ENCODE measurements at places on chromosomes 5 and 9.

GRCh38 chr5:6401410-6401809, 23.1 kb upstream of the MED10 start:
- DNase-seq, result no peak

- no peak for DNase-seq
These were observed at the start of gene GRIN1 for GRCh38 chr9:137138722-137139467. Gene GRIN1, plus strand, starts transcription at chr9:137139154. Its CDS starts 333 bp downstream, at chr9:137139487.

DNA sequence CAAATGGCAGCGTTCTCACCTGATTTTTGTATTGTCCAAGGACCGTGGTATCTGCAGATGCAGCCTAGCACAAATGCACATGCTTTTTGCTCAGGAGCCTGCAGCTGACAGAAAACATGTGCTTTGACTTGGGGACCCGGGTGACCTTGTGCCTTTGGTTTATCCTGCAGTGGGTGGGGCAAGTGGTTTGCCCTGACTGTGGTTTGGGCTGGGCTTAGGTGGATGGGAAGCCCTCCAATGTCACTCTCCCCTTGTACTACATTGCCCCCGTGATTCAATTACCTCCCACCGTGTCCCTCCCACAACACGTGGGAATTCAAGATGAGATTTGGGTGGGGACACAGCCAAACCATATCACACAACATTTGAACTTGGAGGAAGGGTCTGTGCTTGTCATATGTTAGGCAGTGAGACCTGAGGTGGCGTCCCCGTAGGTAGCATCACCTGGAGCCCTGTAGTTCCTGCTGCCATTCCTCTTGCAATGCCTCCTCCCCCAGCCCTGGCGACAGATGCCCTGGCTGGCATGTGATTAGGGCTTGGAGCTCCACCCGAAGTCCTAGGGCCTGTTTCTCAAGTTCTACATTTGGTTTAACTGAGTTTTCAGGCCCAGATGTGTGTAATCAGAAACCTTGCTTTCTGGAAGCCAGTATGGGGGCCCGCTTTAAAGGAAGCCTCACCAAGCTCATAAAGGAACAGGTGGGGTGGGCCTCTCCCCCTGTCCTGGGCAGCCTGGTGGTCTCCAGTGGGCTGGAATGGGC, 2.1 kb downstream of the ANKRD33B start:
- no peak for DNase-seq

DNA sequence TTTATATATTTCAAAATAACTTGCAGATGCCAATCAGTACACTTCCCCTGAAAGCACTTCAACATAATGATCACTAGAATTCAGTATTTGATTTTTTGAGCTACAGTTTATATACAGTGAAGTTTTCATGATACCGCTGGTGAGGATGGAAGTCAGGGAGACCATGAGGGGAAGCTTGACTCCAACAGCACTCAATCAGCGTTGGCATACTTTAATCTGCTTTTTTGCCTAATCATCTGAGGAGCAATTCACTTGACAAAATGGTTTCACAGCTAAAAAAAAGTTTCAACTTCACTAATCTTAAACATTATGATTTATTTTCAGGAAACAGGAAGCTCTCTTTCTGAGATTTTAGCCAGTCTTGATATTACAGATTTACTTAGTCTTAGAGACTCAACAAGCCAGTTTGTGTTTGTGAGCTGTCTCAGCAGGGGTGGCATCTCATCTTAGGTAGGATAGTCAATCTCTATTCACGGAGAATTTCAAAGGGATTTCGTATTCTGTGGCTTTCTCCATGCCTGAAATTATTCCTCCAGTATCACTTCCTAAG, 111.4 kb upstream of the ARRDC3 start:
- DNase-seq, result peak; percentile 74

GRCh38 chr5:21159510-21160059, 1171.6 kb upstream of the CDH18 start:
- DNase-seq, result no peak

GRCh38 chr9:127140842-127141675, 18.6 kb upstream of the ANGPTL2 start:
- no peak for DNase-seq

GRCh38 chr9:7164440-7165330, 406.9 kb downstream of the KDM4C start:
- DNase-seq, result no peak

- DNase-seq, result no peak
These were observed 2.8 kb downstream of the GM2A start for GRCh38 chr5:151255621-151256286.

- no peak for DNase-seq
These were observed 152.8 kb downstream of the SPOCK1 start for GRCh38 chr5:137346281-137346680.

DNA sequence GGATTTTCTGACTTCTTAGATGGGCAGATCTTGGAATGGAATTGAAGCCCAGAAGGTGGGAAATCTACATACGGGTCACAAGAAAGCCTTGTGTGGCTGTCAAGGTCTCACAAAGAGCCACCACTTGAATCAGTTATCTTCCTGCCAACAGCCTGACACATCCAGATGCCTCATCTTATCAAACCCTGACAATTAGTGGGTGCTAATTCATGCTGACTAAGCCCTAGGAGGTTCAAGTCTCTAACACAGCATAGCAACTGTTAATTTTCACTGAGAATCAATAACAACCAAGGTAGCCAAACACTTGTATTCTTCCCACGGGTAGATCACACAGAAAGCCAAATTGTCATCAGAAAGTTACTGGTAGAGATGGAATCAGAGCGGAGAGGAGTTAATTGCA, 222.2 kb downstream of the TMEM167A start:
- no peak for DNase-seq

DNA sequence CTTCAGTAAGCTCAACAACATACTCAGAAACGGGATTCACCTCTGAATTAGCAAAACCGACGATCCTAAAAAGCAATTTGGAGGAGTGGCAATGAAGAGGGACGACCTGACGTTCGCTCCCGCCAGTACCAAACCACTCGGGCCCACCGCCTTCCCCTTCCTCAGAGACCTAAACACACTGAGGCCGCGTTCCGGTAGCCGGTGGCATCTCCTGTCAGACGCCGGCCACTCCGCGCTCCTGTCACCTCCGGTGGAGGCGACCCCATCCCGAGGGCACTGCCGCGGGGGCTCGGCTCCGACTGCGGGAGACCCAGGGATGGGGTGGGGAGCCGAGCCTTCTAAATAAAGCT, 617 bp downstream of the PPP6C start:
- peak; percentile 37 for DNase-seq

DNA sequence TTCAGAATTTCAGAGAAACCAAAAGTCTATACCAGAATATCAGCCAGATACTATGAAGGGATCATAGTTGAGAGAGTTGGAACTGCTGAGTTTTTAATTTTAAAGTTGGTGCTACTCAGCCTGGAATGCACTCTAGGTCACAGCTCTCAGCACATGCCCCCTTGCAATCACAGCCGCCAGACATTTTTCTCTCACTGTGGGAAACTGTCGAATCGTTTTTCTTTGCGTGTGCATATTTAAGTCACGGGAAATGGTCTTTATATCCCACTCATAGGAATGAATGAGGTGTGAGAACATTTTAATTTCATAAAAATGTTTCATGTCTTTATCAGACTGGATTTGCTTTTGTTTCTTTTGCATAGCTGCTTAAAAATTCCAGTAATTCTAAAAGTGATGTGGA, 12.2 kb upstream of the SPDL1 start:
- DNase-seq, result no peak

GRCh38 chr9:15276328-15276938, 30.6 kb downstream of the TTC39B start:
- no peak for DNase-seq

- peak; percentile 88 for DNase-seq
These were observed 96.8 kb downstream of the ZNF608 start for GRCh38 chr5:124649491-124650146.

- DNase-seq, result no peak
These were observed 382.6 kb downstream of the BNC2 start for GRCh38 chr9:16487915-16488314.

DNA sequence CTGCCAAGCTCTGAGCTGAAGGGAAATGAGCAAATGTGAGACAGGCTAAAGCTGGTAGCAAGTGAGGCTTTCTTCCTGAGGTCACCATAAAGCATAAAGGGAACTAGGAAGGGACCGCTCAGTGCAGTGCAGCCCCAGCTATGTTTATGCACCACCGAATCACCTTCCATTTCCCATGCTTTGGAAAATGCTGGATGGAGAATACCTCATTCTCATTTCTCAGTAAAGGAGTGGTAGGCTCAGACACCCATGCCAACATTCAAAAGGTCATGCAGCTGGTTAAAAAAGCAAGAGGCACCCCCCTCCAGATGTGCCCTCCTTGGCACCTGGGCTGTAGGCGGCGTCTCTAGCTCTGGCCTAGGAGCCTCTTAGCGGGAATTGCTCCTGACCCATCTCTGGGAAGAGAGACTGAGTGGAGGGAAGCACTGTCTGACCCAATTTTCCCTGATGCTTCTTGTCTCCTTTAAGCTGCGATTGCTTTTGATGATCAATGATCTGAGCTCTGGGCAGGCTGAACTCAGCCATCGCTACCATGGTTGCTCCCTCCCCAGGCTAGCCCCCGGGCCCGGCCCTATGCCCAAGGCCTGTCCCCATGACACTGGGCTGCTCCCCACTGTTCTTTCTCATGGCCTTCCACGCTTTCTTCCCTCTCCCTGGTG, 58.7 kb downstream of the ZNF354C start:
- no peak for DNase-seq

GRCh38 chr9:9399982-9400381, 1212.8 kb downstream of the PTPRD start:
- no peak for DNase-seq

GRCh38 chr5:128483738-128484137, 54.3 kb downstream of the FBN2 start:
- DNase-seq, result no peak

DNA sequence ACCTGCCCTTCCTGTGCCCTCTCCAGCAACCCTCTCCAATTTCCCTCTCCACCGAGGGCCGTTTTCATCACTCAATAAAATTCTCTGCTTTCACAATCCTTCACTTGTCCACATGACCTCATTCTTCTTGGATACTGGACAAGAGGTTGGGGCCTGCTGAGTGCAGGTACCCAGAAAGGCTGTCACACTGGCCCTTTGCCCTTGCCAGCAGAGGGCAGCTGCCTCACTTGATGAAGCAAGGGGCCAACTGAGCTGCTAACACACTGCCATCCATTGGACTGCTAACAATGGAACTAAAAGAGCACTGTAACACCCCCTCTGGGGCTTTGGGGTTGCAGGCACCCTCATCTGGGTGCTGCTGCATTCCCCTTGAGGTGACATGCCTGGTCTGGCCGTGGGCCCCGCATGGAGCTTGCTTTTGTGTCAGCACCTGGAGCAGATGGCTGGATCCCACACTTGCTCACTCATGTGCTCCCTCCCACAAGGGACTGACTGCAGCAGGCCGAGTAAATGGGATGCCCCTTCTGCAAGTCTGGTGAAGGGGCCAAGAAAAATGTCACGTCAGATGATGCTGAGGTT, 308.1 kb upstream of the ADCY2 start:
- no peak for DNase-seq

GRCh38 chr9:13446938-13447842, 167.7 kb upstream of the MPDZ start:
- DNase-seq, result no peak

GRCh38 chr5:4375640-4376039, 764.5 kb upstream of the ADAMTS16 start:
- DNase-seq, result no peak

DNA sequence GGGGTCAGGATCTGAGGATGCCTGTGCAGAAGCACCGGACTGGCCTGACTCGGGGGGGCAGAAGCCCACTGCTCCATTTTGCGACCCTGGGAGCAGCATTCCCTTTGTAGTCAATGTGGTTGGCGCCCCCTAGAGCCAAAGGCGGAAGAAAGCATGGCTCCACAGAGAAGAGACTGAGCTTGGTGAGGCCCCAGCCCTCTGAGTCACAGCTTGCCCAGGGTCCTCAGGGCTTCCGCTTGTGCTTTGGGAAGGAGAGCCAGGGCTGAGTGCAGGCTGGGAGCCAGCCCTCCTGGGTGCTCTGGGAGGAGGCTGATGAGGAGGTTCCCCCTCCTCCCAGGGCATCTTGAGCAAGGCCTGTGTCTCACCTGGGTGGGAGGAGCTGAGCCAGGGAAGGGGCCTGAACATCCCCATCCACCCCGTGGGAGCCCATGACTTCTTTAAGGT, 5.5 kb upstream of the AQP3 start:
- DNase-seq, result peak; percentile 75

- DNase-seq, result no peak
These were observed 202.7 kb downstream of the CD180 start for GRCh38 chr5:66993882-66994281.

DNA sequence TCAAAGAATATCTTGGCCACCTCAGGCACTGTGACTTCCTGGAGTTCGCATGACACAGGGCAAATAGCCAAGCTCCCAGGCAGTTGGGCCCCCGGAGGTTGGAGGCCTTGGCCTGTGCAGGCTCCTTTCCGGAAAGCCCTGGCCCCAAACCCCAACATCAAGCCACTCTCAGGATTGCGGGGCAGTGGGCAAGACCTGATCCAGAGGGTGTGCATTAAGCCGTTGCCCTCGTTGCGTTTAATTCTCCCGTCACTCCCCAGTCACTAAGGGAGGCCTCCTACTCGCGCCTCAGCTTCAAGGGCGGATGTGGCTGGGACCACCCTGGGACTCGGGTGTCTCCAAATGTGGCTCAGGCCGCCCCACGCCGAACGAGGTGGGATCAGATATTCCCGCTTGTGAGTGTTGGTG, 60.1 kb downstream of the TMEM174 start:
- no peak for DNase-seq

GRCh38 chr5:132199116-132199680, 28.5 kb downstream of the P4HA2 start:
- DNase-seq, result no peak

Measured in activated CD4-positive, alpha-beta T cell treated with anti-CD3 and anti-CD28 coated beads, Interleukin-10, Interleukin-2, amounts not matched to agents 100 ng/mL and 50 ng/mL, durations not matched to agents 16 hours and 8 hours (primary cell).